ENCODE measurements at places on chromosomes 1 and 21. TPM values are rescaled to one million over a fixed set of nuclear protein-coding genes. Genes with fewer than 3 reads are reported as not detected.

FMO1 gene
- not detected for total RNA-seq

TNNT2 gene
- not detected for total RNA-seq

GRHL3 gene
- 0.13 TPM for total RNA-seq

DMBX1 gene
- not detected for total RNA-seq

TACSTD2 gene
- not detected for total RNA-seq

GPR3 gene
- 3.9 TPM for total RNA-seq

OLFML3 gene
- 0.24 TPM for total RNA-seq

GIPC2 gene
- 0.35 TPM for total RNA-seq

TSACC gene
- total RNA-seq, result not detected

MTARC2 gene
- not detected for total RNA-seq

GUK1 gene
- total RNA-seq, result 222 TPM

All from CD8-positive, alpha-beta memory T cell (primary cell).